ENCODE measurements at places on chromosomes 5 and 9.
A peak's percentile ranks its signal among the peaks of the same experiment; 100 is the strongest.

DNA sequence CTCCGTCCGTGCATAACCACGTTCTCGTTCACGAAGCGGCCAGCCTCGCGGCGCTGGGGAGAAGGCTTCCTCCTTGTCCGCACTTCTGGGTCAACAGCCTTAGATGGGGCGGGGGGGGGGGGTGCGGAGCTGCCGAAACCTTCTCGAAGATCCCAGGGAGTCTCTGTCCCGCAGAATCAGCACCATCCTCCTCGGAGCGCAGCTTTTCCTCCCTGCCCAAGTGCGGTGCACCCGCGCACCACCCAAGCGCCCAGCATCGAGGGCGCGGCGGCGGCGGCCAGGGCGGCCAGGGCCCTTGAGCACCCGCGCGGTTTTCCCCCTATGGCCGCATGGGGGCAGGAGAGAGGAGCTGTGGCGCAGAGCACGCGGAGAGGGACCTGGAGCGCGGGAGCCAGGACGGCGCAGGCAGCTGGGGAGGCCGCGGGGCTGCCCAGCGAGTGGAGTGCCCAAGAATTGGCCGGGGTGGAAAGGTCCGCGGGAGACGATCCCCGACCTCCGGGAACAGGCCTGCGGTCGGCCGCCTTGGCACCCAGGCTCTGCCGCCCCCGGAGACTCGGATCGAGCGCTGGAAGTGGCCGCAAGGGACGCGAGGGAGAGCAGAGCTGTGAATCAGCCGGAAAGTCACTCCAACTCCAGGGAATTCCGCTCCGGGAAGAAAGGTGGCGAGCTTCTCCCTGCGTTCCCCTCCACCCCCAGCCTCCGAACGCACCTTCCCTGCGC lies 43.1 kb downstream of the TMEM174 start:
- peak; percentile 86 for DNase-seq

DNA sequence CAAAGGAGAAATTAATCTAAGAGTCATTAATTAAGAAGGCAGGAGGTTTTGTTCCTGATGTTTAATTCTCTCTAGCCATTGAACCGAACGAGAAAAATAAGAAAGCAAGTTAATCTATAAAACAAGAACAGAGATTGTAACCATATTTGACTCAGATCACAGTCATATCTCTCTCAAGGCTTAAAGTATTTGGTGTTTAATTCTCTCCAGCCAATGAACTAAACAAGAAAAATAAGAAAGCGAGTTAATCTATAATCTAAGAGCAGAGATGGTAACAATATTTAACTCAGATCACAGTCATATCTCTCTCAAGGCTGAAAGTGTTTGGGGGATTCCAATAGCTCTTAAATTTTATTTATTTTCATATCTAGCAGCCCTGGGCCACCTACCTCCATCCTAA lies 74.4 kb upstream of the SHISAL2B start:
- no peak for DNase-seq

DNA sequence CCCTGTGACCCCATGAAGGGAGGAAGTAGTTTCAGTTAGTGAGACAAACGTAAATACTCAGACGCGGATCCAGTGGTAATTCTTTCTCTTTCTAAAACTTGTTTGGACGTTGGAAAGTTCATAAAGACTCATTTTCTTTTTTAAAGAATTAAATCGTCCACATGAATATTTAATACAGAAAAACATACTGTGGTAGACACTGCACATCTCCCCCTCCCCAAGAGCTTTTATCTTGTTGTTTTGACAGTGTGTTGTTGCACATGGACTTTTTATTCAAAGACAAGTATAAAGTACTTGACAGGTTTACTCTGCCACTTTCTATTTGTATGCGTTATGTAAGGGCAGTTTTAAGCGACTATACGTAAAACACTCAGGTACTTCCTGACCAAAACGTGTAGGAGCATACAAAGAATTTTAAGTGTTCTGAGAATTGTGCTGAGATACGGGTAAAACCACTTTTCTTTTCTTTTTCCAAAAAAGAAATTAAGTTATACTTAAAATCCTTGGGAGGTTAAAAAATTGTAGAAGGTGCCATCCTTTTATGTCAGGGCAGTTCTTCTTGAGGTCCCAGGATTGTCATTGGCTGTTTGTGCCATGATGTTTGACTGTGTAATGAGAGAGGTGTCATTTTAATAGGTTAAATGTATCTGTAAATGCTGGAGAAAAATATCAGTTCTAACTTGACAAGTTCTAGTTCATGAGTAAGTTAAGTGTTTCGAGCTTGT lies 1.3 kb downstream of the NIPBL start:
- peak; percentile 69 for DNase-seq

- no peak for DNase-seq
Observed at GRCh38 chr5:151434570-151435237, 12.7 kb upstream of the SLC36A1 start.

DNA sequence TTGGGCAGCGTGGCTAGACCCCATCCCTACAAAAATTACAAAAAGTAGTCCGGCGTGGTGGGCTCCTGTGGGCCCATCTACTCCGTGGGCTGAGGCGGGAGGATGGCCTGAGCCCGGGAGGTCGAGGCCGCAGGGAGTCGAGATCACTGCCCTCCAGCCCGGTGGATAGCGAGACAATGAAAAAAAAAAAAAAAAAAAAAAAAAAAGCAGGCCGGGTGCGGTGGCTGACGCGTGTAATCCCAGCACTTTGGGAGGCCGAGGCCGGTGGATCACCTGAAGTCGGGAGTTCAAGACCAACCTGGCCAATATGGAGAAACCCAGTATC lies 110.5 kb upstream of the LPCAT1 start:
- DNase-seq = no peak

GRCh38 chr5:61167382-61167781 lies 5.1 kb upstream of the SMIM15 start:
- DNase-seq = peak; percentile 54

DNA sequence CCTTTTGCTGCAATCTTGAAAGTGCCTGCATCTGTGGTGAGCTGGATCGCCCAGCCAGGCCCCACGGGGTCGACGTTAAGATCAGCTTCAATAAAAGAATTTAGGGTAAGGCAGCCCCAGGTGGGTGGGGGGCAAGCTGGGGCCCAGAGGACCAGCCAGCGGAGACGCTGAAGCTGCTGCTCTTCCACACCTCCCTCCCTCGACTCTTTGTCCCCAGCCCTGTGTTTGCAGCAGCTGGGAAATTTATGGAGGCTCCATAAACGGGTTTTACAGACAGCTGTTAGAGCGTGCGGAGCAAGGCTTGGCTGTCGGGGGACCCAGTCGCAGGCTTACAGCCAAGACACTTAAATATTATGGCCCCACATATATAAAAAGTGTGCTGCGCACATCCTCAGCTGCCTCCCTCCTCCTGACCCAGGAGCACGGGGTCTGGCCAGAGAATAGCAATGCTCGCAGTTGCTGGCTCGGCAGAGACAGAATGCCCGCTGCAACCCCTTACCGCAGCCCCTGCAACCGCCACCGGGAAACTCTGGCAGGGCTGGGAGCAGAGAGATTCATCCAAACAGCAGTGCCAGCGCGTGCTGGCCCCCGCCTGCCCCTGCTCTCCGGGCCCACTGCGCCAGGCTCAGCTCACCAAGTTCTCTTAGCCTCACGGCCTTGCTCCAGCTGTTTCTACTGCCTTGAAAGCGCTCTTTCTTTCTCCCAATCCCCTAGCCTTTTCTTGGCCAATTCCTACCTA lies 28.4 kb upstream of the MVB12B start:
- DNase-seq = no peak

GRCh38 chr9:84828046-84828445 lies 158.5 kb downstream of the NTRK2 start:
- no peak for DNase-seq

Measured in MCF 10A (cell line).